Upper lobe of left lung (tissue), 6 donors: ENCODE measurements at places on chromosomes 12 and 14.

DNA sequence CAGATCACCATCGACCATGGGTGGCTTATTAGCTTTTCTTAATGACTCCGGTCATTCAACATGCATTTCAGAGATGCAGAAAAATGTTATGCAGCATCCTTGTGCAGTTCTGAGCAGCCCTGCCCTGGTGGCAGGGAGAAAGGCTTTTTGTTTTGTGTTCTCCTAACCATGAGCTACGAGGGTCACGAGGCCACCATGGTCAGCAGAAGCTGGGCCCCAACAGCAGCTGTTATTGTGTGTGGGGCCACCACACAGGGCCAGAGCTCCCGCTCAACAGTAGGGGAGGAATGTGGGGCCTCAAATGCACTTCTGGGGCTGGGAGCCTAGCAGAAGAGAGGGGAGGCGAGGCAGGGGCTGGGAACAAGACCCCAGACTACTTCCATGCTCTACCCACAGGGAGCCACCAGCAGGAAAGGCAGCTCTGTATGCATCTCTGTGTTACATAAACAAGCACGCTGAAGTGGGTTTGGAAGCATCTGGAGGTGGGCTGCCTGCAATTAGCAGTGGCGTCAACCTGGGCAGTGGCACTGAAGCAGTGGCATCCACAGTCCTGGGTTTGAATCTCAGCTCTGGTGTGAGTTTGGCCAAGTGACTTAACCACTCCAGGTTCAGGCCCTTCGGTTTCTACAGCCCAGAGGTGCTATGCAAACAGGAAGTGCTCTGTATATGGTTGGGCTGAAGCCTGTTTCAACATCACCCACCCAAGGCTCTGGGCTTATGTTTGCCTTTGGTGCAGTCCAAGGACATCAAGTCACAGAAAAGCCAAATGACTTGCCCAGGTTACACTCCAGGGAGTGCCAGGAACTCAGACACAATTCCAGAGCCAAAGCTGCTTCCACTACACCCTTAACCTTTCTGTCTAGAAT, 16.3 kb downstream of the GLTP start:
- no peak for DNase-seq

- no peak for DNase-seq
Observed at GRCh38 chr12:19894050-19894449, 454.8 kb downstream of the AEBP2 start.

DNA sequence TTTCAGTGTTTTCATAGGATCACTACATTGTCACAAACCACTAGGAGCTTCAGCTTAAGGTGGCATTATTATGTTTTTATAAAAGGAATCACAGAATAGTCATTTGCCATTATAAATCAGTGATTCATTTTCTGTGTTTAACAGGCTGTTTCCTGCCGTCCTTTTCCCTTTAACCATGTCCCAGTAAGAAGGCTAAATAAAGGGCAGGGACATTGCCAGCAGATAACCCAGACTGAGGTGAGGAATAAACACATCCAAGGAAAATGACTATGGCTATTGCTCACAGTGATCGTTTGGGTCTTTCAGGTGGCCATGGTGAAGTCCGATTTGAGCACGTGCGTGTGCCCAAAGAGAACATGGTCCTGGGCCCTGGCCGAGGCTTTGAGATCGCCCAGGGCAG, 17.9 kb upstream of the ALDH2 start:
- no peak for DNase-seq

GRCh38 chr14:24133735-24134134, 2.3 kb upstream of the PSME1 start:
- no peak for DNase-seq

- no peak for DNase-seq
Observed at GRCh38 chr14:55047301-55048053, 4.0 kb upstream of the MAPK1IP1L start.

DNA sequence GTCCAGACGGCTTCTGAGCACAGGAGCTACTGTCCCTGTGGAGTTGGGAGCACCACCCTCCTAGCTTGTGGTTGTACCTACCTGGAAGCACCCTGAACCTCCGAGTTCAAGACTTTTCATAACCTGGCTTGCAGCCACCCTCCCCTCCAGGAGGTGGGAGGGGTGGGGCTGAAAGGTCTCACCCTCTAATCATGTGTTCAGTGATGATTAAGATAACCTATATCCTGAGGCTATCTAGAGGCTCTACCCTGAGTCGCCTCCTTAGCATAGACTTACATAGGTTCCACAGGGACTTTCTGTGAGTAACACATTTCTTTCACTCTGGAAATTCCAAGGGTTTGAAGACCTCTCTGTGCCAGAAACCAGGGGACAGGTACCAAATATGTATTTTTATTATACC, 146.5 kb downstream of the CFAP54 start:
- DNase-seq, result no peak

DNA sequence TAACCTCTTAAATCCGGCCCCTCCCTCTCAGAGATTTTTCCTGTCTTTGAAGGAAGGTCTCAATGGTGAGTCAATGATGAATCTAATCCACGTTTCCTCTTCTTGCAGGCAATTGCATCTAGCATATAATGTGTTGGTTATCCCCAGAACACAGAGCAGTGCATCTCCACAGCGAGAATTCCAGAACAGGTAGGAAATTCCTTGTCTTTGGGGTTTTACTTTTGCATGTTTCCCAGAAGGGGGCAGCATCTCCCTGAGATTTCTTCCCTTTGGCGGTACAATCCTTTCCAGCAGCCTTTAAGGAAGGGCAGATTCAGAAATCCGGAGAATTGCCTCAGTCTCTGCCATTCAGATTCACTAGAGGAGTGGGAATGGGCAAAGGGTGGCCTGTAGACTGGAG, 128.0 kb downstream of the KCNA5 start:
- DNase-seq, result no peak

GRCh38 chr12:13343375-13343774, 146.8 kb downstream of the EMP1 start:
- no peak for DNase-seq

GRCh38 chr12:8628731-8629130, 16.1 kb upstream of the AICDA start:
- no peak for DNase-seq

DNA sequence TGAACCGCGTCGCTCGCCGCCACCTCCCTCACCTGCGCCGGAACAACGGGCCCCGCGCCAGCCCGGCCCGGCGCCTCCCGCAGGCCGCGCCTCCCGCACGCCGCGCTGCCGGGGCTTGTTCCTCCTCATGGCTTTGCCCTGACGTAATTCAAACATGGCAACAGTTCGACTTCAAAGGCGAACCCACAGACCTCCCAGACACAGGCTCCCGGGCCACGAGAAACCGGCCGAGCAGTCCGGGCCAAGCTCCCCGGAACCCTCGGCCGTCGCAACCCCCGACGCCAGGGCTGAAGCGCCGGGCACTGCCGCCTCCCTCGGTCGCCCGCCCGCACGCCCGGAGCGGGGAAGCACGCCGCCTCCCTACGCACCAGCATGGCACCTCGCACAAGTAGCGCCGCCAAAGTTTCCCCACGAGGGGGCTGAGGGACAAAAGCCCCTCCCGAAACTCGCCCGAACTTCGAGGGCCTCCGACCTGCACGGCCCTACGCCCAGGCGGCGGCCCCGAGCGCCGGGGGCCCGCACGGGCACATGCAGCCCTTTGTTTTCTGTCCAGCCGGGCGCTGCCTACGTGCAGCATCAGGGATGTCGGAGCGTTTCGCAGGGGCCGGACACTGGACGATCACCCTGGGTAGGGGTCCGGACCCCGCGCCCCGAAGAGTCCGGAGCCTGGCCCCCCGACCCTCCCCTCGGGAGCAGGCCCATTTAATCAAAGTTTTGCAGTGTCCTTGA, 1.7 kb downstream of the SINHCAF start:
- DNase-seq, result peak; percentile 95

DNA sequence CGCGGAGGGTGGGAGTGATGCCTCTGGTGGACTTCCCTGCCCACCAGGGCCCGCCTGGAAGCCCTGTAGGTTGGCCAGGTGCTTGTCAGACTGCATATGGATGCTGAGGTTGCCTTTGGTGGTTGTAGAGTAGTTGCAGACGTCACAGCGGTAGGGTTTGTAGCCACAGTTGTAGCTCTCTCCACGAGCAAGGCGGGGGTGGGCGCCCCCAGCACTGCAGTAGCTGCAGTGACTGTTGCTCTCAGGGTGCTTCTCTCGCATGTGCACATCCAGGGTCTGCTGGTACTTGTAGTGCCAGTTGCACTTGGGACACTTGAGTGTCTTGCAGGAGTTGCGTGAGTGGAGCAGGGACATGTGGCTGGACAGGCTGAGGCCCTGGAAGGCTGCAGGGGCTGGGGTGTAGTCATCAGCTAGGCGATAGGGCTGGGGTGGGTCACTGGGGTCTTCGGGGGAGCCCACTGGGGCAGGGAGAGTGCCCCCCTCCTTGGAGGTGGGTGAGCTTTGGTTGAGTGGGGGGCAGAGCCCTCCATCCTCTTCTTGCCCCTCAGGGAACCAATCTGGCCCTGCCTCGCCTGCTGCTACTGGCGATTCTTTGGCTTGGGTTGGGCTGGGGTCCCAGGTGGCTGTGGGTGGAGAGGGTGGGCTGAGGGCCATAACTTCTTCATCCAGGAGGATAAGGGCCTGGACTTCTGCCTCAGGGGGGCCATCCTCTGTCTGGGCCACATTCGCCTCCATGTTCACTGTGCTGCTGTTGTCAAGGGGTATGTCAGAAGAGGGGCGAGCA, 17.7 kb downstream of the ZFHX2 start:
- peak; percentile 46 for DNase-seq

- DNase-seq, result no peak
Observed at GRCh38 chr14:54881235-54881760, 21.3 kb downstream of the GCH1 start.
